ENCODE measurements at places on chromosomes 3 and 15. TPM values are rescaled to one million over a fixed set of nuclear protein-coding genes. Genes with fewer than 3 reads are reported as not detected.
A peak's percentile ranks its signal among the peaks of the same experiment; 100 is the strongest.

- peak; percentile 20 for DNase-seq
These were observed 27.0 kb downstream of the KATNBL1 start for GRCh38 chr15:34182942-34183341.

GRCh38 chr3:50275141-50275995 lies 3.5 kb upstream of the LSMEM2 start:
- DNase-seq: no peak

- DNase-seq: no peak
These were observed 336.1 kb downstream of the GBE1 start for GRCh38 chr3:81425198-81425868.

GRCh38 chr3:117630885-117631284 lies 921.3 kb downstream of the TUSC7 start:
- no peak for DNase-seq

- DNase-seq: no peak
These were observed 84.3 kb downstream of the ADAMTS7 start for GRCh38 chr15:78726870-78727551.

DNA sequence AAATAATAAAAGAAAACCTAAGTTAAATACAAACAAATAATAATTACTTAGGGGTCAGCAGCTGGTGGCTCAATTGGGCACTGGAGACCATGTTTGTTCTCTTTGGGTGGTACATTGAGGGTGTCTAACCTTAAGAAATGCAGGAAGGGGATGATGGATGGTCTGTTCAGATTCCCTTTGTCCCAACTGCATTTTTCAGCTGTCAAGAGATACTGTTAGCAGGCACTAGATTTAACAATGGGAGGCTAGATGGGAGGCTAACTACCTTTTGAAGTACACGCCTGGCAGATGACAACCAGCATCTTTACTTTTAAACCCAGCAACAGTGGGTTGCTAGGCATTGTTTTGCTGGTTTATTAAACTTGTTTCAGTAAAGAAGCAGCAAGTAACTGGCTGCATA lies 222.5 kb downstream of the SUCLG2 start:
- DNase-seq: no peak

DNA sequence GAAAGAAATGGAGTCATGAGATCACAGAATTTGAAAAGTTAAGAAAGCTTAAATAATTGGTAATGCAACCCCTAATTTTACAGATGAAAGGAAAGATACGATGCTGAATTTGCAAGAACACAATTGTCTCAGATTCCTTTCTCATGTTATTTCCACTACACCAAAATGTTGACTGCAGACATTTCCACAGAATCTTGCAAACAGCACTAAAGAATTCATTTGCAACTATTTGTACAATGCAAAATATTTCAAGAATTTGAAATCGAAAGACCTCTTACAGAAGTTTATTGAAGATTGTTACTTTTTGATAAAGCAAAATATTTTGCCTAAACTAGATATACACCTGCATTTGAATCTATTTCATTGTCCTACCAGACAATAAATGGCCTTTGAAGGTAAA lies 194.1 kb upstream of the KCNMB2 start:
- DNase-seq: no peak

GRCh38 chr3:56962206-56962605 lies 98.3 kb upstream of the SPATA12 start:
- no peak for DNase-seq

DNA sequence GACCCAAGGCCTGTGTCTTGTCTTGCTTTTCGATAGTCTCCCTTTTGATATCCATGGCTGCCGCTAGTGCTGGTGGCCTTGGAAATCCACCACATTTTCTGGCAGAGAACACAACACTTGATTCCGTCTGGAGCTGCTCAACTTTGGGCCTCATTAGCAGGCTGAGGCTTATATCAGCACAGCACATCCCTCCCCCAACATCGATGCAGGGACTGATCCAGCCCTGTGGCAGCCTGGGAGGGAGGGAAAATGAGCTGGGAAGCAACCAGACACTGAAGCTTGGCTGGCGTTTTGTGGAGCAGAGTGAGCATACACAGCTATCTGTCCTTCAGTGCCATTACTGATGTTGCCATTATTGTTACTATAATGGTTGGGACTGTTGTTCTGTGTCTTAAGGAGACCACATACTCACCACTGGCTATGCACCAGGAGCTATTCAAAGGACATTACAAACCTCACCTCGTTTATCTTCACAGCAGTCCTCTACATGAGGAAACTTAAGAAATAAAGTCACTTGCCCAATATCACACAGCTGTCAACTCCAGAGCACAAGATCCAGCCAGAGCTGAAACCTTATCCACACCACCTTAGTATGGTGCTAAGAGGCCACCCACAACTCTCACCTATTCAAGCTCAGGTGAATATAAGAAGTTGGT lies 102.9 kb downstream of the SUCLG2 start:
- DNase-seq: no peak

- no peak for DNase-seq
These were observed 64.0 kb downstream of the SHQ1 start for GRCh38 chr3:72784226-72784625.

GRCh38 chr3:123006609-123007008 lies 21.0 kb downstream of the SEMA5B start:
- DNase-seq: no peak

GRCh38 chr15:95281470-95281869 lies 1049.0 kb upstream of the NR2F2 start:
- no peak for DNase-seq

GRCh38 chr3:100103558-100104441 lies 10.5 kb downstream of the FILIP1L start:
- no peak for DNase-seq

DNA sequence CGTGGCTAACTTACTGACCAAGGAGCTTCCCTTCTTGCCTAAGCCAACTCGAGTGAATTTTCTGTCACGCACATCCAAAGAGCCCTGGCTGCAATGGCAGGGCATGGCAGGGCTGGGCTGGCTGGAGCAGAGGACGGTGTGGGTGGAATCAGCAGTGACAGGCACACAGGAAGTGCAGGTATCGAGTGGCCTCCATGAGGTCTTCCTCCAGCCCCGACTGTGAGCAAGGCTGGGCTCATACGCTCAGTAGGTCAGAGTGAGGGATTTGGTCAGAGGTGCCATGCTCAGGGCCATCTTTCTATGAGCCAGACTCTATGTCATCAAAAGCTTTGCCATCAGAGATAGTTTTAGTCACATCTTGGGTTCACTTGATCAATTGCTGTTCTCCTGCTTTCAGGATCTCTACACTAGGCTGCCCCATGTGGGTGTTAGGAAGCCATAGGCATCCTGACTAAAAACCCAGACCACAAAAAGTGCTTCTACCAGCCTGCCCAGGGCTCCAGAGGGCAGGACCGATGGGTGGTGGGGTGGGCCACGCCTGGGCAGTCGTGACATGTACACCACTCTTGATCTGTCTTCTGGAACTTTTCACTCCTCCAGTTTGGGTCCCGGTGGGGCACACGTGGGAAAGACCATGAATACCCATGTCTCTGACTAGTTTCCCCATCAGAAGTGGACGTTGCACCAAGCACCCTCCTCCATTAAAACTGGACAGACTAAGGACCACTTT lies 22.6 kb upstream of the COMMD4 start:
- DNase-seq: no peak

DNA sequence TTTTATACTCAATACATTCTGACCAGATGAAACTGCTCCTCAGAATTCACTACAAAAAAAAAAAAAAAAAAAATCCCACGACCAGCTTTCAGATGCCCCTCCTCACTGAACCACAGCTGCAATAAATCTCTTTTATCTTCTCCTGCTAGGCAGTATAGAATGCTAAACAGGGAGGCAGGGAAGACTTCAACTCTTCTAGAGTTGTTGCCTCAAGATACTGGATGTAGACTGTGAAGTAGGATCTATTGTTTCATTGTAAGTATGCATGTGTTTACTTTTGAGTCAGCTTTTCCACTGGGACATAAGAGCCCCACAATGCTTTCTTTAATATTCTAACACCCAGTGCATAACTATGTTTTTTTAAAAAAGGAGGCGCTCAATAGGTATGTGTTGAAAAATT lies 401.4 kb downstream of the TBL1XR1 start:
- no peak for DNase-seq

DNA sequence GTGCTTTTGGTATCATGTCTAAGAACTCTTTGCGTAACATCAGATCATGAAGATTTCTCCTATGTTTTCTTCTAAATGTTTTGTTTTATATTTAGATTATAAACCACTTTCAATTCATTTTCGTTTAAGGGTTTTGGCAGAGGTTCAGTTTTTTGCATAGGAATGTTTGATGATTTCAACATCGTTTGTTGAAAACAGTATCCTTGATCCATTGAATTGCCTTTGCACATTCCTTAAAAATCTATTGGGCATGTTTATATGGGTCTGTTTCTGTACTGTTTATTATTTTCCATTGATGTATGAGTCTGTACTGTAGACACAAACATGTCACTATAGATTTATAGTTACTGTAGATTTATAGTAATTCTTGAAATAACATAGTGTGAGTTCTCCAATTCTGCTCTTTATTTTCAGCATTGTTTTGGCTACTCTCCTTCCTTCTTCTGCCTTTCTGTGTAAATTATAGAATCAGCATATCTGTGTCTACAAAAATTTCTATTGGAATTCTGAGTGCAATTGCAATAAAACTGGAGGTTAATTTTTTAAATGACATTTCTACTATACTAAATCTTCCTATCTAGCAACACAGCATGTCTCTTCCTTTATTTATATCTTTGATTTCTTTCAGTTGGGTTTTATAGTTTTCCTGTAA lies 374.0 kb downstream of the SV2B start:
- DNase-seq: no peak

GRCh38 chr3:94524102-94524919 lies 461.4 kb downstream of the NSUN3 start:
- DNase-seq: no peak

- no peak for DNase-seq
These were observed 59.4 kb downstream of the DAPK2 start for GRCh38 chr15:63986751-63987341.

GRCh38 chr3:139358841-139359562 lies 15.2 kb downstream of the MRPS22 start:
- no peak for DNase-seq

DNA sequence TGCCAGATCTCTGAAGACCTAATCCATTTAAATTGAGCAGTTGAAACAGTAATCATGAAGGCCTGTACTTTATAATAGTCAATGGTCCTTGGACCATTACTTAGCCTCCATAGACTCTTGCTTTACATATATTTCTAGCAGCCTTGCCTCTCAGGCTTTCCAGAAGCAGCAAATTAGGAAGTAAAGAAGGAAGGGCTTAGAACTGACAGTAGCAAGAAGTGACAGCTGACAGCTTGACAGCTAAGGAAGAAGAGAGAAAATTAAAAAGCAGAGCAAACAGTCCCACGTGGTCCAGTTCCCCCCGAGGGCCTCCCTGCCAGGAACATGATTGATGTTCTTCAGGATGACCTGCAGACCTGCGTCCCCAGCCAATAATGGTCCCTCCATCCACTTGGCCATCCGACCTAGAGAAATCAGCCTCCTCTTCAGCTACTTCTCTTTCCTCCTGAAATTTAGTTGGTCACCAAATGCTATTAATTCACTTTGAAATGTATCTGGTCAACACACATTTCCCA lies 15.0 kb upstream of the PSMD6 start:
- no peak for DNase-seq

DNA sequence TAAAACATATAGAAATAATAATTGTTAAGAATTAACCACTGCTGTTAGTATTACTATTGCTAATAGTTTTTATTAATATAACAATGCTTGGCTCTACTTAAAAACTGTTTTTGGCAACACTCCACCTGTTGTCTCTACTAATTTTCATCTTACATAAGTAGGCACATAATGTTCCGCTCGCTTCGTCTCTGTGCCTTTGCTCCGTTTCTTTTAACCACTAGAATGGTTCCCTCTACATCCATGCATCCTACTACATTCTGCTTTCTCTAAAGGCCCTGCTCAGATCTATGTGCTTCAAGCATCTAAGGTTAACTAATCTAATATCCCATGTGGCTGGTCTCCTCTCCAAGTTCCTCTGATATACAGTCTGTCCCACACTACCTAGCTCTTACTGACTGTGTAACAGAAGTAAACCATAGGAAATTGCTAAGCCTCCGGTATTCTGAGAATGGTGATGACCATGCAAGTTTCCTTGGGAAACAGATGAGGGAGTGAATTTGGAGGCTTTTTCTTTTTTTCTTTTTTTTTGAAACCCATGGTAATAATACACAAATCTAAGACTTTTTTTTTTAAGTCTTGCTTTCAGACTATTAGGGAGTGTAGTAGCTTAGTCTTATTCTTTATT lies 138.3 kb downstream of the P3H2 start:
- no peak for DNase-seq

The SPSB4 gene
- not detected for total RNA-seq

The ACSBG1 gene
- not detected for total RNA-seq

The ROBO2 gene
- total RNA-seq: 0.75 TPM
